ENCODE measurements at places on chromosomes 1 and 21.

DNA sequence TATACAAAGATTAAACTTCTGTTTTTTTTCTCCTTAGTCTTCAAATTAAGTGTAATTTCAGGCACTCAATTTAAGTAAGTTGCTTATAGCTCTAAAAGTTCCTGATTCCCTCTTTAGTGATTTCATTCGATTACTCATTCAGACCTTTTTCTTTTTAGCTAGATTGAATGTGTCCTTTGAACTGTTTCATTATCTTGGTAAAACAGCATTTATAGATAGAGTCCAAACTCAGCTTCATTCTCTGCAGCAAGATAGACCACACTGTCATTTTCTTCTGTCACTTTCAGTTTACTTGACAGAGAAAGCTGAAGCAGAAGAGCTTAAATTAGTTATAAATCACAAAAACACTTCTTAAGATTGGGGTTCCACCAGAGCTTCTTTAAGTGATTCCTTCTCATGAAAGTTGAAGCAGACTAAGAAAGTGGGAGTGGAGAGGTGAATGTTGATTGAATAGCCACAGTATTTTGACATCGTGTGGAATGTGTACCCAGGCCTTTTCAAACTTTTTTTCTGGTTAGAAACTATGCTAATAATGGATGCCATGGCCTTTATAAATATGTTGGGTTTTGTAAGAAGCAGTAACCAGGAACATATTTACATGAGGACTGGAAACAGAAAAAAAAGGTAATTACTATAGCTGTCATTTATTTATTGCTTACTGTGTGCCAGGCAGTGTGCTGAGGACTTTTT lies 52.2 kb downstream of the ZBTB40 start:
- no peak for DNase-seq

GRCh38 chr1:228280106-228280901 lies 72.5 kb downstream of the OBSCN start:
- DNase-seq, result no peak

GRCh38 chr1:79197421-79197820 lies 190.9 kb upstream of the ADGRL4 start:
- DNase-seq, result no peak

DNA sequence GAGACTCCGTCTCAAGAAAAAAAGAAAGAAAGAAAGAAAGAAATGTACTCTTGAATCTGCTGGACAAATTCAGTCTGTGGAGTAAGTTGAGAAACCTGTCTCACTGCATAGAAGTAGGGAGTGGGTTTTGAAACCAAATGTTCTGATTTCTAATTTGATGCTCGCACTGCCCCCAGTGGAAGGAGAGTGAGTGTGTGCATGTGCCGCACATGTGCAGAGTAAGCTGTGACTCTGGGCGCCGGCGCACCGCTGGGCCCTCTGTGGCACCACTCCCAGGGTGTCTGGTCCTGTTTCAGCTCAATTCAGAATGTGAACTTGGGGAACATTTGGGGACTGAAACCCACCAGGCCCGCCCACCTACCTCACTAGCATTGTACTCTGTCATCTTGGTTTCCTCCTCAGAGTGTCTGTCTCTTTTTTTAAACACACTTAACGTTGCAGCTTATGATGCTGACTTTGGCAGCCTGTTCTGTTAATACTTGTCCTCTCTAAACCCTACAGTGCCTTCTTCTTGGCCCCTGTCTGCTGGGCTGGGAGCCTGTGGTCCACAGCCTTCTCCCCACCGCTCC lies 104.6 kb downstream of the CACNA1E start:
- no peak for DNase-seq

- DNase-seq, result no peak
Measured at GRCh38 chr1:234943836-234944402, 184.7 kb downstream of the TOMM20 start.

DNA sequence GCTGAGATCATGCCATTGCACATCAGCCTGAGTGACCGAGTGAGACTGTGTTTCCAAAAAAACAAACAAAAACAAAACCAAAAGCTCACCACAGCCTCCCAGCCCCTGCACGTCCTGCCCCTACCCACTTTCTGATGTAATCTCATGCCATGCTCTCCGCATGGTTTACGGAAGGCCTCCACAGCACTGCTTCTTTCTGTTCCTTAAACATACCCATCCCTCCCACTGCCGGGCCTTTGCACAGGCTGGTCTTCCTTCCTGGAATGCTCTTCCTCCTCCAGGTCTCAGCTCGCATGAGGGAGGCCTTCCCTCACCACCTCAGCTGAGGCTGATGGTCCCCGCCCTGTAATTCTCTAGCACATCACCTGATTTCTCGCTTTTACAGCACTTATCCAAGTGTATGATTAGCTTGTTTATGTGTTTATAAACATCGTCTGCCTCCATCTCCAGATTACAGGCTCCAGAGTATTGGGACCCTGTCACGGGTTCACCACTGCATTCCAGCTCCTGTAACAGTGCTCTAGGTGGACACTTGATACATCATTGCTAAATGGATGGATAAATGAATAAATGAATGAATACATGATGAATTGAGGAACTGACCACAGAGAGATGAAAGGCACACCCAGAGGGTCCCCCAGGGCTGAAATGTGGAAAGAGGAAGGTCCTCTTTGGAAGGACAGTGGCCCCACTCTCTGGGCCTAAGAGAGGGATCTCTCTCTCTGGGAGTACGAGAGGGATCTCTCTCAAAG lies 22.1 kb downstream of the TCEA3 start:
- no peak for DNase-seq

DNA sequence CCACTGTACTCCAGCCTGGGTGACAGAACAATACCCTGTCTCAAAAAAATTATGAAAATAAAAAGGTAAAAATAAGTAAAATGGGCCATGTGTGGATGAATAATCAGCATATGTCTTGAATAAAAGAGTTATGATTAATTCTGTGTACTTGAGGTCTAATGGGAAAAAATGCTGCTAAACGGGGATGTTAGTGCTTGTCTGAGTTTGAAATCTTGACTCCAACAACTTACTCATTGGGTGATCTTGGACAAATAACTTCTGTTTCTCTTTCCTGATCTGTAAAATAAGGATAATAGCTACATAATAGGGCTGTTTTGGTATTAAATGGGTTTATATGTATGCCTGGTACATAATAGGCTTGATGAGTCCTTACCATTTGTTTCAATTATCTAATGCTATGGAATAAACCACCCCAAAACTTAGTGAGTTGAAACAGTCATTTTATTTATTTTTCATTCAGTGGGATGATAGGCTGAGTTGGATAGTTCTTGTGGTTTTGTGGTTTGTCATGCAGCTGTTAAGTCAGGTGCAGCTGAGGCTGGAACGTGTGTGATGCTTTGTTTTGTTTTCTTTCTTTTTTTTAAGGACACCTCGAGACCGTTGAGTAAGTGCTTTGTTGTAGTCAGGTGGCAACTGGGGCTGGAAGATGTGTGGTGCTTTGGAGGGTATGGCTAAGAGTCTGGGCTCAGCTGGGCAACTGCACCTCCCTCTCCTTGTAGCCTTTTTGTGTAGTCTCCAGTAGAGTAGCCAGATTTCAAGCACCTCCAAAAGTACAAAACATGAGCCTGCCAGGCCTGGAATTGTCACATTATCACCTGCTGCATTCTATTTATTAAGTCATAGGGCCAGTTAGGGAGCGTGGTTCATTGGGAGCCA lies 4.9 kb downstream of the MDM4 start:
- peak; percentile 21 for DNase-seq

- peak; percentile 56 for DNase-seq
Measured at GRCh38 chr21:45590246-45590725, 48.0 kb upstream of the SLC19A1 start.

- no peak for DNase-seq
Measured at GRCh38 chr21:42262831-42263231, 43.9 kb downstream of the ABCG1 start.

DNA sequence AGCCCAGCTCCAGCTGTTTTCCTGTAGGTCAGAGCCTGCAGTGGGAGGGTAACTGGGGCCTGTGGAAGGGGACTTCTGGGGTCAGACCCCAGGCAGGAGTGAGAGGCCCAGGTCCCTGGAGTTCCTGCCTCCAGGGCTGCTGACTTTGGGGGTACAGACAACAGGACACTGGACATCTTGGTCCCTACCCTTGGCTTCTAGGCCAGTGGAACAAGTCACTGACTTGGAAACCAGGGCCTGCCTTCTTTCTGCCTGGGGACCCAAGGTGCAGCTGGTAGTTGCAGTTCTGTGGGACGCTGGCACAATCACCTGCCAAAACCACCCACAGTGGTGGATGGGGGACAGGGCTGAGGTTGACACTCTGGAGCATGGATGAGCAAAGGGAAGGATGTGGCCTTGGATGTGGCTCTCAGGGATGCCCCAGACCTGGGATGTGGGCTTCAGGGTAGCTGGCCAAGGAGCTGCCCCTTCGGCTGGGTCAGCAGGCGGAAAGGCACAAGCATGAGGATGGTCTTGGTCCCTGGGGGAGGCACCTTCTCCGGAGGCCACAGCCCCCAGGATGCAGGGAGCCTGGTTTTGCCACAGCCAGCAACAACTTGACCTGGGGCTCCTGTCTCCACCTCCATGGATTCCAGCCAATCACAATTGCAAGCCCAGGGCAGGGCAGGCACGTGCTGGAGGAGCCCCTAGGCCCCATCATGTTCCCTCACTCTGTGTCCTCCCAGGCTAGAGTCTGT lies 5.8 kb downstream of the JMJD4 start:
- DNase-seq, result no peak

GRCh38 chr1:48093147-48093546 lies 96.0 kb upstream of the TRABD2B start:
- no peak for DNase-seq

- DNase-seq, result no peak
Measured at GRCh38 chr1:80818211-80818610, 982.5 kb upstream of the ADGRL2 start.

DNA sequence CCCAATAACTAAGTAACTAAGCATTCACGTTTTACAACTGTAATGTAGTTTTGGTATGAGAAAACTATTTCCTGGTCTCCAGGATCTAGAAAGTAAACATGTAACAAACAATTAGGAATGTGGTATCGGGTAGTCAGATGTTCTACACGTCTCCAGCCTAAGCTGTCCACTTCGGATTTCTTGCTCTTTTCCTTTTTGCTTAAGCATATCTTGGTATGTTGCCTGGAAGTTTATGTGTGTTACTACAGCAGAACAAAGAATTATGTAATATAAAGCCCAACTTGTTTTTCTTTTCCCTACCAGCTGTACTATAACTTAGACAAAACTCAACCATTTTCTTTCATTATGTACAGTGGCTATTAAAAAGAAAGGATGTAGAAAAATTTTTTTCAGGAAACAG lies 20.4 kb upstream of the WARS2 start:
- DNase-seq, result no peak

- no peak for DNase-seq
Measured at GRCh38 chr1:94658221-94658620, 116.7 kb upstream of the F3 start.

- DNase-seq, result no peak
Measured at GRCh38 chr1:2053217-2053616, 3.0 kb downstream of the PRKCZ start.

DNA sequence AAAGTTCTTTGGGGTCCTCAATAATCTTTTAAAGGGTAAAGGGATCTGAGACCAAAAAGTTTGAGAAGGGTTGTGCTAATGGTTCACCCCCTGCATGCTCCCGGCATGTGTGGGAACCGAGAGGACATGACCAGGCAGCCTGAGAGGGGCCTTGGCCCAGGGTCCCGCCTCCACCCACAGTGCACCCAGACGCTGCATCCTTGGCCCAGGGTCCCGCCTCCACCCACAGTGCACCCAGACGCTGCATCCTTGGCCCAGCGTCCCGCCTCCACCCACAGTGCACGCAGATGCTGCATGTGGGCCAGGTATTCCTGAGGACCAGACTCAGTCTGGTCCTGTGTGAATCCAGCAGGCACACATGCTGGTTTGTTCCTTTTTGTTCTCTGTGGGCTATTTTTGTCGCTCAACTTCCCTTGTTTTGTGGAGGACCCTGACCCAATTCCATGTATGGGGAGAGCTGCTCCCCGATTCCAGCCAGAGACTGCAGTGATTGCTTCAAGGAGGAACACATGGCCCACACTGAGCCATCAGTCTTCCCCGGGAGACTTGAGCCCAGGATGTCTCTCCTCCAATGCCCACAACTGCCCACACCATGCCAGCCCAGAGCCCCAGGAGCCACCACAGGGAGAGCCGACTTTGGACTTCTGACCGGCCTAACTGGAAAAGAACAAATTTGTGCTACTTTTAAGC lies 3.5 kb downstream of the NPHP4 start:
- no peak for DNase-seq

GRCh38 chr1:231871878-231872277 lies 245.3 kb downstream of the DISC1 start:
- no peak for DNase-seq

- DNase-seq, result no peak
Measured at GRCh38 chr21:32834916-32835235, 63.3 kb upstream of the PAXBP1 start.

DNA sequence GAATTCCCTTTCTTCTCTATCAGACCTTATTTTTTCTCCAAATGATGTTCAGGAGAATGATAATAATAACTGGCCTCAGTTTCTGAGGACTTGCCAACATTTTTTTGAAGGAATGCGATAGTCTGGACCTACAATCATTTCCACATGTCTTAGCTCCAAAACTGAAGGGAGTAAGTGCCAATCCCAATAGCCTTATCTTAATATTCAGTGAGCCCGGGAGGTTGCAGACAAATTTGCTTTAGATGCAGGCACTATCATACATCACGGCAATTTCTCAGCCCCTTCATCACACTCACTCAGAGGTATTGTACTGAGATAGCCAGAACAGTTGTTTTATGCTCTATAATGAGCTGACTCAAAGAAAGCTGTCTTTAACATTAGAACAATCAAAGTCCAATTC lies 796.9 kb downstream of the ADGRL2 start:
- no peak for DNase-seq

GRCh38 chr1:15618655-15619525 lies 1.6 kb downstream of the DDI2 start:
- DNase-seq, result no peak

DNA sequence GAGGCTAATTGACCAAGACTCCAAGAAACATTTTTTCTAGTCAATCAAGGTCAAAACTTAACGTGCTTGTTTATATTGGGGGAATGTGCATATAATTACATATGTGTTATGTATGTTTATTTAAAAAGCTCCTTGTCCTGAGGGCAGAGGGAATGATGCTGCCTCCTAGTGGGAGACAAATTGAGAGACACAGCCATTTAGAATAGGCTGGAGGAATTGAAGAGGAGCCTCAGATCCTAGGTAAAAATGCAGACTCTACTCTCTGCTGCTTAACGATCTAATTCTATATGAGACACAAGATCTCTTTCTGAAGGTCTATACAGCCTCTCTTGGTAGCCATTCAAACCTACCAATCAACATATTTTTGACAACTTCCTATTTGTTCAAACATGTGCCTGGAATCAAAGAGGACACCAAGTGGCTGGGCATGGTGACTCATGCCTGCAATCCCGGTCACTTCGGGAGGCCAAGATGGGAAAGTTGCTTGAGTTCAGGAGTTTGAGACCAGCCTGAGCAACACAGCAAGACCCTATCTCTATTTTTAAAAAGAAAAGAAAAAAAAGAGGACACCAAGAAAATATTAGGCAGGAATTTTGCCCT lies 136.6 kb upstream of the ZNF648 start:
- DNase-seq, result no peak
